ENCODE measurements at places on chromosomes 6 and 20.

GRCh38 chr6:103175056-103175455 lies 1684.7 kb downstream of the HACE1 start:
- DNase-seq: no peak

- peak; percentile 17 for DNase-seq
These were observed 46.3 kb downstream of the GOPC start for GRCh38 chr6:117555882-117556498.

- no peak for DNase-seq
These were observed 23.0 kb upstream of the AKAP7 start for GRCh38 chr6:131112249-131112648.

DNA sequence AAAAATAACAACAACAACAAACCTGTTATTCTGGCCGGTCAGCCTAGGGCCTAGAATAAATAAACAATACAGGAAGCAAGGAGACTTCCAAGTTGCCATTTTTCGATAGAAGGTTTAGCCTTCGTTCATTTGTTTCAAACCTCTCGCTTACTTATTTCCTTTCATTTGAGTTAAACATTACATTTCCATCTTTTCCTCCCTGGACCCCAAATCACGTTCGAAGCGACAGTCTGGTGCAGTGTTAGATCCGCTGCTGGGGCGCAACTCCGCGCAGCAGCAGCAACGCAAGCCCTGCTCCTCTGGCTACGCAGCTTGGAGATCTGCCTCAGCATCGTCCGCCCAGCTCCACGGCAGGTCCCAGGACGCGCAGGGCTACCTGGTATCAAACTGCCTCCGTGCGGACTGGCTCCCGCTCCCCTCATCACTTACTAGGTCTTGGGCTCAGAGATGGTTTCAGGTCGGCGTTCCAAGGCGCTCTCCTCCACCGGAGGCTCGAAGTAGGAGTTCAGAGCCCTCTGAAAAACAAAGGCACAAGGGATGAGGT lies 530 bp downstream of the TDP2 start:
- DNase-seq: no peak

DNA sequence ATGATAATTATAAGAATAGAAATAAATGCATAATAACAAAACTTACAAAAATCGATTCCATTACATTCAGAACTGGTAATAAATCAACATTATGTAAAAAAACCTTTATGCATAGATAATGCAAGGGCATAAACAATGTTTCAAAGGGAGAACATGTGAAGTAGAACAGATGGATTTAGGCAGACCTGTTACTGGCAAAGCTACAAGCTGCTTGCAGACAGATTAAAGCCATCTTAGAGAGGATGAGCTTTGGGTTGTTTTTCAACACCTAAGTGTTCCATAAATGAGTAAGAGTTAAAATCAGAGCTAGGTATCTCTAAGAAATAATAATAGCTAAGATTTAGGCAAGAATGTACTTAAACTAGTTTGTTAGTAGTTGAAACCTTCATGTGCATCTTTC lies 37.2 kb downstream of the SNAP25 start:
- no peak for DNase-seq

DNA sequence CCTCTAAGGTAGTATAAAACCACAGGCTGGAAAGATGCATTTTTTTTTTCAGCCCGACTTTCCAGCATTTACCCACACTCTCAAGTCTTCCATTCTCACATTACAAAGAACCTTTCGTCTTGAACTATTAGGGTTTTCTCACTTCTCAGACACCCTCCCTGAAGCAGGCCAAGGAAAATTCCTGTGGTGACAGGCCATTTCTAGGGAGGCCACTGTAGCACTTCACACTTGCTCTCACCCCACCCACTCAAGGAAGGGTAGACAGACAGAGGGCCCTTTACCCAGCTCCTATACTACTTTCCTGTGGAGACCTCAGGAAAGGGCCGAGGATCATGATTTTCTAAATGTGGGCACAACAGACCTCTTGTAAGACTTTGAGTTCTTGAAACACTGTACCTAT lies 27.7 kb downstream of the KCNS1 start:
- DNase-seq: no peak

GRCh38 chr6:24543683-24544082 lies 48.9 kb downstream of the ALDH5A1 start:
- no peak for DNase-seq

GRCh38 chr6:16803294-16804200 lies 42.3 kb upstream of the ATXN1 start:
- DNase-seq: no peak

DNA sequence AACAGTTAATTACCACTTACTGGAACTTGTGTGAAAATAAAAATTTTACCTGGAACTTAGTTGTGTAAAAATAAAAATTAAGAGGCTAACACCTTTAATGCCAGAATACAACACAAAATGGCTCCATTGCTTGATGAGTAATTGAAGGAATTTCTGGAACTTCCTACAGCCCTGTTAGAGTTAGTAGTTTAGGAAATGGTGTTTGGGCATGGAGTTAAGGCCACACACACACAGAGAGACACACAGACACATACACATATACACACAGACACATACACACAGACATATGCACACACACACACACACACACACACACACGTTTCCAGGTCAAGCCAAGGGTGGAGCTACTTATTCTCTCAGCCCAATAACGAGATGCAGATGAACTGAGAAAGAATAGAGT lies 20.6 kb upstream of the CST3 start:
- DNase-seq: no peak

DNA sequence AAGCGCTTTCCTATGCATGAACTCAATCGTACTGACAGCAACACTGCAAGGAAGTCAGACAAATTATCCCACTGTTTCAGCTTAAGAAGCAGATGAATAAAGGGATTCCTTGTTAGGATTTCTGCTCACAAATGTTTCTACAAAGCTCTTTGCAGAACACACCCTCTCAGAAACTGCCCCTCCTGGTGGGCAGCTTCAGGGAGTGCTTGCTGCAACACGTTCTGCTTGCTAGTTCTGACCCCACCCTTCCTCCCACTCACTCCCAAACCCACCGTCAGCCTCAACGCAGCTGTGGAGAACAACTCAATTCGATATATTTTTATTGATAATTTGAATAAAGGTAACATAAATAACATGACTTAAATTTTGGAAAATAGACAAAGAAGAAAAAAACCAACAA lies 250.8 kb upstream of the PRDM1 start:
- no peak for DNase-seq

GRCh38 chr6:82370788-82371187 lies 7.2 kb downstream of the TPBG start:
- no peak for DNase-seq

GRCh38 chr6:148407372-148407771 lies 64.7 kb downstream of the SASH1 start:
- peak; percentile 97 for DNase-seq

DNA sequence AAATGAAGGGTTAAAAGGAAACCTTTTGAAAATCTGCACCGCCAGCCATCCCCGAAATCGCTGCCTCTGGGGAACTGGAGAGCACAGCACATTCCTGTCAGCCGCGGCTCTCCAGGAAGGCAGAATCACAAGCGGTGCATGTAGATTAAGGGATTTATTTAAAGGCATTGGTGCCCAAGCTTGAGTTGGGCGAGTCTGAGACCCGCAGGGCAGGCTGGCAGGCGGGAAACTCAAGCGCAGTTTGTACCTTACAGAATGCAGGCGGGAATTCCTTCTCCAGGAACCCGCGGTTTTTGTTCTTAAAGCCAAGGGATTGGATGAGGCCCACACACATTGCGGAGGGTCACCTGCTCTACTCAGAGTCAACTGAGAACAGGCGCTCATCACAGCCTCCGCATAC lies 10.8 kb downstream of the GPR31 start:
- no peak for DNase-seq

DNA sequence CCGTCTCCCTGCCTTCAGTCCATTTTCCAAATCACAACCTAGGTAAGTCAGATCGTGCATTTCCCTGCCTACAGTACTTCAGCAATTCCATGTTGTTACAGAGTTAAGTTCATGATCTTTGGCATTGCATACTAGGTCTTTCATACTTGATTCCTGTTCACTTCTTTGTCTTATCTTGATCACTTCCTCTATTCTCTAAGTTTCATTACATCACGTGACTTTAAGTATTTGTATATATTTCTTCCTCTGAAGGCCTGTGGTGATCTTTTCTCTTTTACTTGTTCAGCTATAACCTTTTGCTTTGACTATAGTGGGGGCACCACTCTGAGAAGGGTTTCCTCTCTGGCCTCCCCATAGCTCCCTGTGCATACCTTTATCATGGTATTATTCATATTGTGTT lies 100.2 kb downstream of the TRMT11 start:
- DNase-seq: no peak

DNA sequence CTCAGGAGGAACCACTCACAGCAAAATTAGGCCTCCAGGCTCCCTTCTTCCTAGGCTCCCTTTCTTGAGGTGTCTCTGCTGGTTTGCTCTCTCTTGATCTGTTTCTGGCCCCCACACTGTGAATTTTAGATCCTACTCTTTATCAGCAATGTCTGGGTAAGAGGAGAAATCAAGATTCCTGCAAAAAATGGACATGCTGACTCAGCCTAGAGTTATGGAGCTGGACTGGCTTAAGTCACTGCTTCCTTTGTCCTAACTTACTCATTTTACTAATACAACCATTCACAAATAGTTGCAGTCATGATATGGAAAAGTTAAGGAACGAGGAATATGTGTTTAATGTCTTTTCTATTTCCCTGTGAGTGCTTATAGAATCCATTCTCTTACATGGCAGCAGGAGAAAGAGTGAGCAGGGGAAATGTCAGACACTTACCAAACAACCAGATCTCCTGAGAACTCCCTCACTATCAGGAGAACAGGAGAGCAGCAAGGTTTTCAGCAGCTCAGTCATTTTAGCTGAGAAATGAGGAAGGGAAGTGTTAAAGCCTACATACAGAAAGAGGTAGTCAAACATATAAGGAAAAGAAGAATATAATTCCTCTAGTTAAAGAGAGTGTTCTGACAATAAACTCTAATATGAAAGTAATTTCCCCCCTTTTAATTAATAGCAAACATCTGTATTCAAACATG lies 160.8 kb downstream of the PDE7B start:
- no peak for DNase-seq

- DNase-seq: no peak
These were observed 1.8 kb downstream of the SLA2 start for GRCh38 chr20:36644032-36644705.

DNA sequence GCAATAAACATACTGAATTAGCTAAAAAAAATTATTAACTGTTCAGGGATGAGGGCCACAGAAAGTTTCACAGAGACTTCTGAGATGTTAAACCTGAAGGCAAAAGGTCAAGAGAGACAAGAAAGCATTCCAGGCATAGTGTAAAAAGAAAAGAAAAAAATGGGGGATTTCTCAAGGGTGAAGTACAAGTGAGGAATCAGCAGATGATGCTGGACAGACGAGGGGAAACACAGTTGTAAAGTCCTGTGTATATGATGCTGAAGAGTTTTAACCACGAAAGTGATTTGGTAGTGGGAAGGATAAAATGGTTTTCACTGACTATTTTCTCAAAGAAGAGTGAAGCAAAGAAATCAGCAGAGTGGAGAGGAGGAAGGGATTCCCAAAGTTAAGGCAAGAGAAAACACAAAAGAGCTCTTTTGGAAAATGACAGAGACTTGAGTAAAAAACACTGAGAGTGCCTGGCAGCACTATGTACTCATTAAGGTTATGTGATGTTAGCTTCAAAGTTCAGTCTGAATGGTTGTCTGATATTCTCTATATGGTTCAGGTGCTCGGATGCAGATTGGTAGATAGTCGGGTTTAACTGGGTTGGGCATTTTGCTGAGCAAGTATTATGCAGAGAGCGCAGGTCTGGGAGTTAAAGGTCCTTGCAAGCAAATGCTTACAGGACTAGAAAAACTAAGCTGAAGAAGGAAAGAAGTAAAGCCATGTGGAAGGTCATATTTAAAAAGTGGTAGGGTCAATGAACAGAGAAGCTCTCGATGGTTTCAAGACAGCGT lies 16.4 kb downstream of the RAB23 start:
- DNase-seq: no peak

DNA sequence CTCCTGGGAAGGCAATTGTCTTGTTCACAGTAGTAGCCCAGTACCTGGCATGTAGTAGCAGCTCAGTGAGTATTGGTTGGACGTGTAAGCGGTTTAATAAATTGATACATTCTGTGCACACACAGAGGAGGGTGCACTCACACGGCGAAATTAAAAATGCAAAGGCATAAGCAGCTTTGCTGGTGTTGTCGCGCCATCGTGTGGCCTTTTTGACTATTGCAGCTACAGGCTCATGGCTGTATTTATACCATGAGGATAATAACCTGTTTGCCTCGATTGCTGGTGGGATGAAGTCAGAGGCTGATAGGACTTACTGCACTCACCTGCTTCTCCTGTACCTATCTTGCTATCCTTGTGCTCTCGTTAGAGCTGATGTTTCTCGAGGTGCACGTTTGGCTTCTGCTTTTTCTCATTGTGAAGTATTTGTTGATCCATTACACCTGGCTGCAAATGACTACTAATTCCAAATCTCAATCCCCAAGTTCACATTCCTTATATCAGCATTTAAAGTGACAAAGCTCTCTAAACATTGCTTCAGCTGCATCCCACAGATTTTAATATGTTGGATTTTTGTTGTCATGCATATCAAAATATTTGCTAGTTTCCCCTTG lies 61.5 kb downstream of the TBXT start:
- DNase-seq: peak; percentile 23

- DNase-seq: no peak
These were observed 5.2 kb downstream of the TEAD3 start for GRCh38 chr6:35491558-35492257.

DNA sequence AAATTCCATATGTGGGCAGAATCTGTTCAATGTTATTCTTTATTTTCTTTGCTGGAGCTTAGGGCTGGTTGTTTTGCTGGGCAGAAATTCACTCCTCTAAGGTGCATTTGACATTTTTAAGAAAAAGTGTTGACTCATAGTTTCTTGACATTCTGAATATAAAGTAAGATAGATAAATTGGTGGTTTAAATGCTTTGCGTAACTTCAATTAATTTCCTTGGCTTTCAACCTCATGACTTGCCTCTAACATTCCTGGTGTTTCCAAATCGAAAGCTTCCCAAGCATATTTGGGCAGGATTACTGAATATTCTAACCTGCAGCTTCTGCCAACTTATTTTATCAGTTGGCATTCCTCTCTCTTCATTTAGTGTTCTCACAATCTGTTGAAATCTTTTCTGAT lies 718.7 kb upstream of the ADGRB3 start:
- DNase-seq: no peak

GRCh38 chr6:56021943-56022342 lies 146.6 kb upstream of the BMP5 start:
- DNase-seq: no peak

DNA sequence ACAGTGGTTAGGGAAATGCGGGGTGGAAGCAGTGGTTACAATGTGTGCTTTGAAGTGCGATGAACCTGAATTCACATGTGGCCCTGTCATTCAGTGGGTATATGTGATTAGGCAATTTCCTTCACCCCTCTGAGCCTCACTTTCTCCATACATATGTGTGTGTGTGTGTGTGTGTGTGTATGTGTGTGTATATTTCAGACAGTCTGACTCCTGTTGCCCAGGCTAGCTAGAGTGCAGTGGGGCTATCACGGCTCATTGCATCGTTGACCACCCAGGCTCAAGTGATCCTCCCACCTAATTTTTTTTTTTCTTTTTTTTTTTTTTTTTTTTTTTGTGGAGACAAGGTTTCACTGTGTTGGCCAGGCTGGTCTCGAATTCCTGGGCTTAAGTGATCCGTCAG lies 6.3 kb downstream of the PPP1R14C start:
- no peak for DNase-seq

Measured in stromal cell of bone marrow (primary cell).